ENCODE measurements at places on chromosomes 5 and 9.

DNA sequence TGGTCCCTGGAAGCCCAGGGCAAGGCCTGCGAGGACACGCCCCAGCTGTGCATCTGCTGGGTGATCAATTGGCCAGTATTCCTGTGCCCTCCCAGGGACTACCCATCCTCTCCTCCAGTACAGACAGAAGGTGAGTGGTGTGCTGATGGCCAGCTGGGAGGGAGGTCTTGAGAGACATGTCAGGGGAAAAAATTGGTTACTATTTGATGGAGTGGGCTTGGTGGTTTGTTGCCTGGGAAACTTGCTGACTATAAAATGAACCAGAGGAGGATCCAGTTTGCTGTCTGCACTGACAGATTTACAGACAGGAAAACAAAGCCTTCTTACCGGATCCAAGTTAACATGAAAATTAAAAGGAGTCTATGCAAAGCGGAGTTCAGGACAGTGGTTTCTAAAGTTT, 40.3 kb downstream of the MAP1B start:
- no peak for DNase-seq

DNA sequence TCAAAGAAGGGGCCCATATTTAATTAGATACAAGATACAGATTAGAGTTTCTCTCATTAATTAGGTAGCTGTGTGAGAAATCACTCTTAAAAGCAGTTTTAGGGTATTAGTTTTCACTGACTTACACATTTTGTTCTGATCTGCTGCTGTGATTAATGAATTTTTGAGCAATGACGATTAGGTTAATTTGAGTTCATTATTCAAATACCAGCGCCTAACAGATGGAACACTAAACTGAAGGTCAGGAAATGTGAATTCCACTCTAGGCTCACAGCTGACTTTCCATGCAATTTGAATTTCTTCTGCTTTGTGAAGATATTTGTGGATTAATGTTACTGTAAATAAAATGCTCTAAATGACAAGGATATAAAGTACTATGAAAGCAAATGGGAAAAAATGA, 380.6 kb downstream of the ADGRV1 start:
- DNase-seq, result peak; percentile 74

DNA sequence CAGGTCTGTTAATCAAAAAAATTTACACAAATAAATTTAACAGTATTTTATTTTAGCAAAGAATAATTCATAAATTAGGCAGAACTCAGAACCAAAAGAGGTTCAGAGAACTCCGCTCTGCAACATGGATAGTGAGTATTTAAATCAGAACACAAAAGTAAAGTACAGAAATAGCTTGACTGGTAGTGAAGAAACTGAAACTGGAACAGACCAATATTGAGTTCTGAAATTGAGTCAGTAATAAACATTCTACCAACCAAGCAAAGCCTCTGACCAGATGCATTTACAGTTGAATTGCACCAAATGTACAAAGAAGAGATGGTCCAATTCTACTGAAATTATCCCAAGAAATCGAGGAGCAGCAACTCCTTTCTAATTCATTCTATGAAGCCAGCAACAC, 1542.8 kb downstream of the EFNA5 start:
- DNase-seq, result no peak

DNA sequence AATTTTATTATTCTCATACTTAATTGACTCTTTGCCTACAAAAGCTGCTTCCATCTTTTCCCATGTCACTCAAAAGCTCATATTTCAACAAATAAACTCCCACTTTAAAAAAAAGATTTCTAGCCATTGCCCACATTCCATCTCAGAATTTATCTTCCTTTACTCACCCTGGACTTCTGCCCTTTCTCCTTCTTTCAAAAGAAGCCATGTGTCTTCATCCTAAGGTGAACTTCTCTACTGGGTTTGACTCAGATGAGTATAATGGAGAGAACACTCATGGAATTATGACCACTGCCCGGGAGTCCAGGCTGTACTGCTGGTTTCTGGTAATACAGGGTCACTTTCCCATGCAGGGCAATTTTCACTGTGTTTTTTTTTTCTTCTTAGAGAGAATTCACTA, 548.5 kb upstream of the ZNF462 start:
- peak; percentile 55 for DNase-seq

GRCh38 chr9:111192650-111193049, 137.4 kb downstream of the OR2K2 start:
- no peak for DNase-seq

DNA sequence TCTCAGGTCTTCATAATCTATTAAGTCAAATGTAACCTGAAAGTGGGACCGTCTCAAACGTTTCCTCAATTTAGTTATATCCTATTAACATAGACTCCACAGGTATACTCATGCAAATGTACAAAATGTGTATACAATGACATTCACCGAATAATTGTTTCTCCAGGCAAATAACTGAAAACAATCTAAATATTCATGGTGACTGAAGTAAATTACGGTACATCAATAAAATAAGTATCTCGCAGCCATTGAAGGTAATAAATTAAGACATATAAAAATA, 482 bp downstream of the IARS1 start:
- no peak for DNase-seq

- DNase-seq, result no peak
Observed at GRCh38 chr5:2143088-2143487, 260.4 kb upstream of the IRX4 start.

DNA sequence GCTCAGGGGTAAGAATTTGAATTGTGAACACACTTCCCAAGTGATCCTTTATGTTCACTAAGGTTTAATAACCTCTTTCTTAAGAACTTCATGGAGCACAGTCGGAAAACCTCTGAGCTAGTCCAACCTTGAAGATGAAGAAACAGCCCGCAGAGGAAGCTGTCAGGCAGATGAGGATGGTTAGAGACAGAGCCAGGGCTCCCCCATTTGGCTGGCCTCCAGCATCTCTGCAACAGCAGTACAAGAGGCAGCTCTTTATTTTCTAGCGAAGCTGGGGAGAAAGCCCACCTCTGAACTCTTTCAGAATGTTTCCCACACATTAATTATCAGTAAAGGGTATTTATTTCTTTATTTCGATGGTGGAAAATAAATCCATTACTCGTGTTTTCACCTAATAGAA, 350.8 kb downstream of the DMRT2 start:
- no peak for DNase-seq

DNA sequence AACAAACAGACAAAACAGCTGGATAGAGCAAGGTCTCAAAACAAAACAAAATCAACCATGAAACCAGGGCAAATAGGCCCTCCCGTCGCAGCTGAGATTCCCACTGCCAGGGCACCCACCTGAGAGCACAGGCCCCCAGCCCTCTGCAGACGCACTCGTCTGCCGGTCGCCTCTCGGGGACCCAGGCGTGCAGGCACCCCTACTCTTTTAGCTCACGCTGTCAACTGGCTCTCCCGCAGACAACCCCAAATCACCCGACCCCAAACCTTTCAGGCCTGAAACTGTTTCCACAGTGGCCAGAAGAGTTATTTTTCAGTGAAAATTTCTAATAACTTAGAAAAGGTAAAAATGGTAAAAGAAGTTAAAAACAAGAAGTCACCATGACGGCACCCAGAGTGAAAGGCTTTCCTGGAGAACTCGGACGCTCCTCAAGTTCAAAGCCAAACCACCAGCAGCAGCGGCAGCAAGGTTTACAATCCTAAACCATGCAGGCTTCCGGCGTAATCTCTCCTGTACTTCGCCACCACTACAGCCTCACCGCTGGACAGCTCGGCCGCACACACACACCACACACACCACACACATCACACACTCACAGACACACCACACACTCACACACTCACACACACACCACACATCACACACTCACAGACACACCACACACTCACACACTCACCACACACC, 1.9 kb upstream of the UBE2QL1 start:
- DNase-seq, result peak; percentile 23

DNA sequence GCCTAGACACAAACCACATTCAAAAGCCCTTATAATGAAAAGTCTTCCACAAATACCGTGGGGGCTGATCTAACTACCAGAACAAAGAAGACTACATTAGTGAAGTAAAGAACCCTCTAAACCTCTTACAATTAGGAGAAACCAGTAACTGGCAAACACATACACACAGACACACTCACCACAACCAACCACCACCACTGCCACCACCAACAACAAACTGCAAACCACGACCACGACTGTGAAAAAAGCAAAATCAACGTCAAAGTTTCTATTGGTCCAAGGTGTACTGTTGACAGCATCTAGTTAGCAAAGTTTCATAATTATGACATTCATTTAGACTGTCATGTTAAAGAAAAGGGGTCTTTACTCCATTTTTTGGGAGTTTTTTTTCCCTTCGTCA, 2.7 kb downstream of the CDO1 start:
- DNase-seq, result no peak

GRCh38 chr9:114099669-114100270, 678 bp upstream of the KIF12 start:
- DNase-seq, result peak; percentile 18

DNA sequence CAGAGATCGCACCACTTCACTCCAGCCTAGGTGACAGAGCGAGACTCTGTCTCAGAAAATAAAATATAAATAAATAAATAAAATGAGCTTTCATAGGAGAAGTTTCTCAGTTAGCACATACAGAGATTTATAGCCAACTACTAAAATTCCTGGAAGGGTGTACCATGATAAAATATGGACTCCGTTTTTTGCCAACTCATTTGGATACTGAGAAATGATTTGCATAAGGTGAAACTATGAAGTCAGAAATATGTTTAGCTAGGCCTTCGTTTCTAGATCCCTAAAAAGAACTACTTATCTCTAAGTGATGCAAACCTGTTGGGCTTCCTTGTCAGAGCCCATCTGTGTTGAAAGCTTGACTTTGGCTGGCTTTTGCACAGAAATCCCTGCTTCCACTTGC, 56.9 kb upstream of the SLC1A1 start:
- DNase-seq, result no peak

- DNase-seq, result no peak
Observed at GRCh38 chr9:137685035-137685740, 66.4 kb downstream of the EHMT1 start.

DNA sequence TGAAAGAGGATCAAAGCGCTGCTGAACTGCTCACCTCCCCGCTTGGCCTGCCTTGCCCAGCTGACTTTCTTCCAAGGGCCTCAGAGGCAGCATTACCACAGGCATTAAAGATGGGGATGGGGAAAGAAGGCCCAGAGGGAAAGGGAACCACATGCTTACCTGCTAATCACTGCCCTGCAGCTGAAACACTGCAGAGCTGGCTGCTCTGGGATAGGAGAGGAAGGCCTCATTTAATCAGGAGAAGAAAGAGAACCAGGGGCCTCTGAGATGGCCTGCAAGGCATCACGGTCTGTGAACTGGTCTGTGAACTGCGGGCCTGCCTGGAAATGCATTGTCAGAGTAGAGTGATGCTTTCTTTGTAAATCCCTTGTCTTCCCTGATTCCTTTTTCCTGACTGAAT, 44.8 kb downstream of the PTCD2 start:
- no peak for DNase-seq

DNA sequence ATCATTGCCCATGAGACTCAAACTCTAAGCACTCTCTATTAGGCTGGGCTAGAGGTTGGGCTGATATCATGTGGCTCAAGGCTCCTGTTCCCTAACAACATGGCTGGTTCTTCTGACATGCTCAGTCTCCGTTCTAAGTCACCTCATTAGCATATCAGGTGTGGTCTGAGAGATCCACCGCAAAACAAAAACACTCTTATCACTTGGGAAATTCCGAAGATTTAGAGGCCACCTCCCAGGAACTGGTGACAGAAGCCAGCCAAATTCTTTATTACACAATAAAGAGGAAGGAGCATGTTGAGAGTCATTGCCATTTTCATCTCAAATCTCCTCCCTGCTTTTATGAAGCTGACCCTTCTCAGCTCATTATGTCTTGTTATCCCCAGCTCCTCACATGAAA, 107.6 kb downstream of the MSX2 start:
- DNase-seq, result no peak

DNA sequence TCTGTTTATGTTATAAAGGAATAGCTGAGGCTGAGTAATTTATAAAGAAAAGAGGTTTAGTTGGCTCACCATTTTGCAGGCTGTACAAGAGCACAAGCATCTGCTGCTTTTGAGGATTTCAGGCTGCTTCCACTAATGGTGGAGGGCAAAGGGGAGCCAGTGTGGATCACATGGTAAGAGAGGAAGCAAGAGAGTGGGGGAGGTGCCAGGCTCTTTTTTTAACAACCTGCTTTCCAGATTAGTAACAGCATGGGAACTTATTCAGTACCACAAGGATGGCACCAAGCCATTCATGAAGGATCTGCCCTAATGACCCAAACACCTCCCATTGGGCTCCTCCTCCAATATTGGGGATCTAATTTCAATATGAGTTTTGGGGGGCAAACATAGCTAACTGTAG, 40.4 kb downstream of the CCL28 start:
- DNase-seq, result no peak

DNA sequence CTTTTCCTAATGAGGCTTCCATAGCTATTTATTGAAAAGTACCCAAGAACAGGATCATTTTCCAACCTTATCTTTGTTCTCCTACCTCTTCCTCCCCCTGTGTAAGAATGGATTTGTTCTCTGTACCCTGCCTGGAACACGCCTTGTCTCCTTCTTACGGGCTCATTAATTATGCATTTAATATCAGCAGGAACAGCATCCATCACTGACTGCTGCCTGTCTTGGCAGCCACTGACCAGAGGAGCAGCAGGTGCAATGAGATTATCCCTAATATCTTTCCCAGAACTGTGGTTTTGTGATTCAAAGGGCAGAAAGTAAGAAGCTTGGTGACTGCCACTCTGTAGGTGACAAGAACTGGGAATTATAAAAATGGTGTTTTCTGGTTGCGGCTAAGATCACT, 19.3 kb upstream of the INSYN2B start:
- no peak for DNase-seq

DNA sequence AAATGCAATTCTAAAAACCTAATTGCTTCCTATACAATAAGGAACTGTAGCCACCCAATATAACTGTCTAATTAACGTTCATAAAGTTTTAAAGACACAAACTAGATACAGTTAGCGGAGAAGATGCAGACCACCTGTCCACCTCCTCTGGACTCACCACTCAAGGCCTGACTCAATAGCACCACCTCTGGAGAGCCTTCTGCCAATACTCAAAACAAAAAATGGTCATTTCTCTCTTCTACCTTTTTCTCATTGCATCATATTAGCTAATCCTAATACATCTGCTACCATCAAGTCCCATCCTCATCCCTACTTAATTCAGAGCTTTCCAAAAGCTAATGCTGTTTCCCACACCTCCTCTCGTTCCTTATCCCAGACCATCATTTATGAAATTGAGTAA, 159.9 kb downstream of the MLLT3 start:
- no peak for DNase-seq

- DNase-seq, result peak; percentile 74
Observed at GRCh38 chr9:76987594-76988200, 31.8 kb upstream of the FOXB2 start.

DNA sequence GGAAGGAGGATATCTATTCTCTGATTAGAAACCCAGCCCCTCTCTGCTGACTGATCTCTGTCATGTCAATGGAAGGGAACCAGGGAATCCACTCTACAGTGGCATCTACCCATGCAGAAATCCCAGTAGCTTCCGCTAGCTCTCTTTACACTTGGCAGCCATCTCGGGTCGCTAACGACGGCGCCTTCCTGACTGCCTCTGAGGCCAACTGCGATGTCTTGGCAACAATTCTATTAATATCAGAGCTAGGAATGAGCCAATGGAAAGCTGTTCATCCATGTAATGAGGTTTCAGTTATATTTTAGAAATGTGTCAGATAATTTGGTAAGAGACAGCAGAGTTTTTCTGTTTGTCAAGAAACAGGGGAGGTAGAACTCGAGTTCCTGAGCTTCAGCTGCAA, 67.6 kb upstream of the ATP10B start:
- DNase-seq, result no peak

GRCh38 chr9:133830310-133830709, 92.2 kb upstream of the SARDH start:
- no peak for DNase-seq

- no peak for DNase-seq
Observed at GRCh38 chr9:18253950-18254349, 220.0 kb upstream of the ADAMTSL1 start.

- no peak for DNase-seq
Observed at GRCh38 chr5:149780043-149780737, 50.1 kb downstream of the PPARGC1B start.
